GOT3 (cell line): ENCODE measurements at places on chromosomes 5 and 9.

GRCh38 chr5:77960863-77961396 lies 184.8 kb upstream of the TBCA start:
- DNase-seq, result no peak

DNA sequence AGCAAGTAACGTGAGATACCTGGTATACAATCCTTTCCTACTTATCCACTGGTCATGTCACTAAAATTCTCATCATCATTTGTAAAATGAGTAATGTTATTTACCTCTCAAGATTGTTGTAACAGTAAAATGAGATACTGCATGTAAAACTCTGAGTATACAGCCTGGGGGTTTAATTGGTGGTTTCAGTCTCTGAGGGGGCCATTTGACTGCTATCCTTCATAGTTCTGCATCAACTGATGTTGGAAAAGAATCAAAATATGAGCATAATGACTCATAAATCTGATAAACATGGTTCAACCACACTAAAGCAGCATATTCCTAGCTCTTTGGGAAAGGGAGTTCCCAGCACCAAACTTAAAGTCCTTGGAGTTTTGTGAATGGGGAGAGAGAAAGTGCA lies 181.0 kb upstream of the GHR start:
- no peak for DNase-seq

DNA sequence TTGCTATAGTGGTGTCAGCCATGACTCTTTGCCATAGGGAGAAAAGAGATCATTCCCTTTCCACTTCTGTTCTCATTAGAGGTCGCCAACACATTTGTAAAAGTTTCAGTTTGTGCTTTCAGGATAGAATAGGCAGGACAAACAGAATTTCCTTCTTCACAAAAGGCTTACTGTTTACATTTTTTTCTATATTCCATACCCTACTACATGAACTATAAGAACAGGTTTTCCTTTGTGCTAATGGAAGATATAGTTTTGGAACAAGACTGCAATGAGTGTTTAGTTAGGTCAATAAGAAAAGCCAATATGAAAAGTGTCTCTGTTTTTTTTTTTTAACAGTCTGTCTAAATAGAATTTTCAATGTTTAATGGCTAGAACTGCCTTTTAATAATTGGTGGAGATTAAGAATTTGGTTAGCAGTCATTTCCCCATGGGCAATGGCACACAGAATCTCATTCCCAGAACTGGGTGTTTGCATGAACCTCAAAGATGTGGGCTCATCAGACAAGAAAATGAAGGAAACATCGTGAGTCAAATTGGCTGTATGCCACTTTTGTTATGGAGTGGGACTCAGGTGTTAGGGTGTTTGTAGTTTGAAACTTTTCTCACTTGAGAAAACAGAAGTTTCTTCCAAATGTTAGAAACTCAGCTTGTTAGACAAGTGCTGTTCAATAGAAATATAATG lies 75.2 kb upstream of the PRLR start:
- no peak for DNase-seq

- DNase-seq, result no peak
These were observed 73.4 kb upstream of the FBXW11 start for GRCh38 chr5:172079876-172080275.

DNA sequence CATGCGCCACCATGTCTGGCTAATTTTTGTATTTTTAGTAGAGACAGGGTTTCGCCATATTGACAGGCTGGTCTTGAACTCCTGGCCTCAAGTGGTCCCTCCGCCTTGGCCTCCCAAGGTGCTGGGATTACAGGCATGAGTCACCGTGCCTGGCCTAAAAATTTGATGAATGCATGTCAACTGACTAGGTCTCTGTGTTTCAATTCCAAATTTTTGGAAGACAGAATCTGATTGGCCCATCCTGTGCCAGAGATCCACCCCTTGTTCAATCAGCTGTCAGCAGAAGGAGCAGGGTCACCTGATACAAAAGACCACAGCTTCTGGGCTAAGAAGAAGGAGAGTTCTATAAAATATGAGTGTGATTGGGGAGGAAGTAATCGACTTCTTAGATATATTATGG lies 43.5 kb upstream of the COL15A1 start:
- no peak for DNase-seq

- DNase-seq, result peak; percentile 2
These were observed 2.1 kb downstream of the PAPPA start for GRCh38 chr9:116155698-116156039.

DNA sequence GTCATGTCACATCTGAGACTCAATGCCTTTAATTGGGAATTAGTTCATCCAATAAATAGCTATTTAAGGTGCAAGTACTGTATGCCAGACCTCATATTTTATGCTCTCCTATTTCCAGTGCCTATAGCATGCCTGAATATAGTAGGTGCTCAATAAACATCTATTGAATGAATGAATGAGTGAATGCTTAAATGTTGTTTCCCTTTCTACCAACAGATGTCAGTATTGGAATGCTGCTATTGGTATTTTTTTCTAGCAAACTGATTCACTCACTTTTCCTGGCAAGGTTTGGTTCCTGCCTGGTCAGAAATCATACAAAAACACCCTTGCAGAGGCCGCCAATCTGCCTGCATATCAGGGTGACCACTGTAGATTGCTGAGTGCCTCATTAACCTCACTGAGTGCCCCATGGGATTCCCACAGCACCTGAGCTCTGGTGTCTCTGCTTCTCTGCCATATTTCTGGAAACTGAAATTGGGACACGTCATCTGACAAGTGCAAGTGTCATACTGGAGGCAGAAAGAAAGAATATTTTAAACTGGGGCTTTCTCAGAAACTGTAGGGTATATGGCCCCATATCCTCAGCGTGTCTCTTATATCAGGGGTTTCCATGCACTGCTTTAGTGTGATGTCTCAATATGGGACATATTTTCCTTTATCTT lies 359.7 kb downstream of the TRIM32 start:
- no peak for DNase-seq

- DNase-seq, result no peak
These were observed 18.9 kb downstream of the RPS23 start for GRCh38 chr5:82259172-82259800.

GRCh38 chr5:145237843-145238242 lies 597.3 kb downstream of the PRELID2 start:
- DNase-seq, result no peak

- no peak for DNase-seq
These were observed 241.4 kb downstream of the PBX3 start for GRCh38 chr9:125988479-125989050.

DNA sequence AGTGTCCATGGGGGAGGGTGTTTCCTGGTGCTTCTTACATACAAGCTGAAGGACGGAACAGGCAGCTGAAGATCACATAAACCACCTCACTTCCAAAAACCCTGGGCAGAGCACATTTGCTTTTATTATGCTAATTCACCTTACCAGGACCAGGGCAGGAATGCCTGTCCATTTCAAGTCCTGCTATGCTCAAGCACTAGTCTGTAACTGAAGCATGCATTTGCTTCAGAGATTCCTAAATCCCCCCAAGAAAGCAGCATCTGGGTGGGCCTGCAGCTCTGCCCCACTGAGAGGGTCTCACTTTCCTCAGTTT lies 9.4 kb upstream of the NACC2 start:
- DNase-seq, result no peak

DNA sequence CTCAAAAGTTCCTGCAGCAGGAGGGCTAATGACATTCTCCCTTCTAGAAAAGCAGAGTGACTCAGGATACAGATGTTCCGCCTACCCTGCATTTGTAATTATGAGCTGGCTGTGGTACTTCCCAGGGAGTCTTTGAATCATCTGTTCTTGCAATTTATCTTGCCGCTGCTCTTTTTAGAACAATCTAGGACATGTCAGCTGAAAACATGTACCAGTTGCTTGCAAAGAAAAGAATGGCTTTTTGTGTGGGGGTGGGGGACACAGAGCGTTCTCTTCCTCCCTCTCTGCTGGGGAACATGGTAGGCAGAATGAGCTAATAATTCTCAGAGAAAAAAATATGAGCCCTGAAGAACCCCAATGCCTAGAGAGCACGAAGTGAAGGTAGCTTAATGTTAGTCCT lies 51.7 kb upstream of the TUT7 start:
- DNase-seq, result no peak

DNA sequence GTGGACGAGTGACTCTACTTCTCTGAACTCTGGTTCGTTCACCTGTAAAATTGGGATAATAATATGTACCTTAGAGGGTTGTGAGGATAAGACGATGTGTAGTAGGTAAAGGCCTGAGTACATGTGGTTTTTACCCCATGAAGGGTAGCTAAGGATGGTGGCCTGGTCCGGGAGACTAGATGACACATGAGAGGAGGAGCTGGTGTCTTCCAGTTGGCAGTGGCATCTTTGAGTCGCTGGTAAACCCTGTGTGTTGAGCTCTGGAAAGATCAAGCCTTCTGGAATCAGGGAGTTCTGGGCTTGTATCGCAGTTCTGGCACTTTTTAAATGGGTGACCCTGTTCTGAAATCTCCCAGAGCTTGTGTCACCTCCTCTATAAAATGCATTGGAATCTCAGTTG lies 166.4 kb upstream of the ZNF618 start:
- no peak for DNase-seq

GRCh38 chr9:752201-752600 lies 89.3 kb upstream of the DMRT1 start:
- no peak for DNase-seq

DNA sequence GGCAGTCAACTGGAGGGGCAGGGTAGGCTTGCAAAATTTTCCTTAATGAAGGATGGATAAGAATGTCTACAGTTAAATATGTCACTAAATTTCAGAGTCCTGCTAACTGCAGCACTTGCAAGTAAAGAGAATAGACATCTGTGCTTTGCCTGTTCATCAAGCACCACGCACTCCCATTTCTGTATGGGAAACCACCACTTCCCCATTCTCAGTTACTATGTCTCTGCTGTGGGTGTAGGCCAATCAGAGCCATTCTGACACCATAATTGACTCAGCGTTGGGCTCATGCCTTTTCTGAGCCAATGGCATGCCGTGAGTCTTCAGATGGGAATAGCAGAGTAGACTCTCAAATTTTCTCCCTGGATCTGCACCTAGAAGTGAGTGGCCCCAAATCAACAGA lies 247.5 kb downstream of the GABRB2 start:
- DNase-seq, result no peak

GRCh38 chr5:63125392-63125791 lies 546.8 kb downstream of the LRRC70 start:
- DNase-seq, result no peak

DNA sequence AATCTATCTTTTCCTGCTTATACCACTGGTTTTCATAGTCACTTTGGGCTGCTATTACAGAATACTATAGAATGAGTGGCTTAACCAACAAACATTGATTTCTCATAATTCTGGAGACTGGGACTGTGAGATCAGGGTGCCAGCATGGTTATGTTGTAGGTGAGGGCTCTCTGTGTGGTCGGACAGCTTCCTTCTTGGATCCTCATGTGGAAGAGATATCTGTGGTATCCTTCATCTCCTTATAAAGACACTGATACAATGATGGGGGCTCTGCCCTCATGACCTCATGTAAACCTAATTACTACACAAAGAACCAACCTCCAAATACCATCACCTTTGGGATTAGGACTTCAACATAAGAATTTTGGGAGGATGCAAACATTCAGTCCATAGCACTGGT lies 13.9 kb upstream of the PRLR start:
- DNase-seq, result no peak

- no peak for DNase-seq
These were observed 298.5 kb downstream of the MAST4 start for GRCh38 chr5:66894480-66895240.

DNA sequence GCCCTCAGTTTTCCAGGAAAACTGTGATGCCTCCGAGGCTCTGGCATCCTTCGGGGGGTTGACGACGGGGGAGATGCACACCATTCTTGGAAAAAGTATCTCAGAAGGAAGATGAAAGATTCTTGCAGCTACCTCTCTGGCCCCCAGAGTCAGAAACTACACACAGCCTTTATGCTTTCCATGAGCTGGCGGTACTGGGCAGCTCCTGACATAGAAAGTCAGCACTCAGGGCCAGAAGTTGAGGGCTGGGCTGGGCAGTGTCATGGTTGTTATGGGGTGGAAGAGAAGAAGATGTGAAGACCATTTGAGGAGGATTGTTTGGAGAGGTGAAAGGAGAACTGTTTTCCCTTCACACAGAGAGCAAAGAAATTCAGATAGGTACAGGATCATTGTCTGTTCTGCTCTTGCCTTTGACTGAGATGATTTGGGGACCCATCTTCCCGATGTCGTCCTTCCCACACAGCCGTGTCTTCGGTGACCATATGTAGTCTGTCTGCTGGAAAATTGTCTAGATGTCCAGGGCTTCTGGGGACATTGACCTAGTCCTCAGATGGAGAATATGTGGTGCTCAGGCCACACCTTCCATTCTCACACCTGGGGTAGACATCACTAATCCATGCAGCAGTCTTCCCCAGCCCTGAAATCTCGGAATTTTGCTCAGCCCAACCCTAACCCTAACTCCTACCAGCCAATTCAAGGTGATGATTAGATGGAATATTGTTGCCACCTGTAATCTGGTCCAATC lies 237.1 kb downstream of the CACNA1B start:
- DNase-seq, result no peak

GRCh38 chr5:138641547-138642298 lies 66.5 kb upstream of the HSPA9 start:
- no peak for DNase-seq

- no peak for DNase-seq
These were observed 34.1 kb downstream of the IRF1 start for GRCh38 chr5:132456296-132456986.

DNA sequence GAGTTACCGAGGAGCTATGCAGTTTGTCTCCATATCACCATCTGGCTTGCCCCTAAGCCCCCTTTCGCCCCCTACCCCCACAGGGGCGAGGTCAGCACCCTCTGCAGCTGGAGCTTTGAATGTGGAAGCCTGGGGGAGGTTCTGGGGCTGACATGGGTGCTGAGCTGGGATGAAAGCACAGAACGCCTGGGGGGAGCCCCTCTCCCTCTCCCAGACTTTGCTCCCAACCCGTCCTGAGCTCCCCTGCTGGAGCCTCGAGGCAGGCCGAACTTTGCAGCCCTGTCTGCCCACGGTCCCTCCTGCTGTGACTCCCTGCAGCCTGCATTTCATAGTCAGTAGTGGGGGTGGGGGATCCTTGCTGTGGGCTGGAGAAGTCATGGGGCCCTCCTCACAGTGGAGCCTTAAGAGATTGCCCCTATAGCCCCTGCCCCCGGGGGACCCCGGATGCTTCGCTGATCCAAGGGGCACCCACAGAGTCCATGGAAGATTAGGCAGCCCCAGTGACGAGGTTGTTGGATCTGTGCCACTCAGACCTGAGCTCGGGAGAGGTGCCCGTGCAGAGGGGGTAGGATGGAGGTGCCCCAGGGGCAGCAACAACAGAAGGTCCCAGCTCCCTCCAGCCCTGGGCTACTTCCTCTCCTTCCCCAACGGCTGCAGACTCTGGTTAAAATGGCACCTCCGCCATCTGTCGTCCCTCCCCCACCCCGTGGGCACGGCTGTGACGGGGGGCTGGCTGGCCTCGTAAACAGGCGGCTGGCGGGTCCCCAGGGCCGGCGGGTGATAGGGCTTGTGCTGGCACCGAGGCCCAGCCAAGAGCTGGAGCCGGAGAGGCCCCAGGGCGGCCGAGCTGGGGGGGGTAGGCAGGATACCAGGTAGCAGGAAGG lies 162.0 kb downstream of the C9orf50 start:
- DNase-seq, result no peak

GRCh38 chr5:167061695-167062094 lies 1229.8 kb upstream of the WWC1 start:
- DNase-seq, result no peak

- DNase-seq, result no peak
These were observed 21.5 kb downstream of the TPPP start for GRCh38 chr5:671459-672328.

- no peak for DNase-seq
These were observed 87.2 kb downstream of the LMNB1 start for GRCh38 chr5:126864042-126864688.
